Left ventricle myocardium inferior (tissue), 1 donor: ENCODE measurements at places on chromosomes 13 and 19. TPM values are rescaled to one million over a fixed set of nuclear protein-coding genes. Genes with fewer than 3 reads are reported as not detected.

GRCh38 chr13:66547685-66548084 is 682.5 kb downstream of the PCDH9 start:
- no peak overlapping the region for H3K27ac ChIP-seq
- no peaks in the 10 kb centered on the region for H3K4me1 ChIP-seq
- H3K27me3 ChIP-seq: no peaks in the 10 kb centered on the region
- no peaks in the 10 kb centered on the region for H3K36me3 ChIP-seq

- no peak overlapping the region for H3K4me3 ChIP-seq
- H3K36me3 ChIP-seq: no peaks in the 10 kb centered on the region
- peak overlapping the region; percentile 23 for H3K27ac ChIP-seq
Observed at GRCh38 chr19:43765109-43765876, 10.5 kb upstream of the SMG9 start.

DNA sequence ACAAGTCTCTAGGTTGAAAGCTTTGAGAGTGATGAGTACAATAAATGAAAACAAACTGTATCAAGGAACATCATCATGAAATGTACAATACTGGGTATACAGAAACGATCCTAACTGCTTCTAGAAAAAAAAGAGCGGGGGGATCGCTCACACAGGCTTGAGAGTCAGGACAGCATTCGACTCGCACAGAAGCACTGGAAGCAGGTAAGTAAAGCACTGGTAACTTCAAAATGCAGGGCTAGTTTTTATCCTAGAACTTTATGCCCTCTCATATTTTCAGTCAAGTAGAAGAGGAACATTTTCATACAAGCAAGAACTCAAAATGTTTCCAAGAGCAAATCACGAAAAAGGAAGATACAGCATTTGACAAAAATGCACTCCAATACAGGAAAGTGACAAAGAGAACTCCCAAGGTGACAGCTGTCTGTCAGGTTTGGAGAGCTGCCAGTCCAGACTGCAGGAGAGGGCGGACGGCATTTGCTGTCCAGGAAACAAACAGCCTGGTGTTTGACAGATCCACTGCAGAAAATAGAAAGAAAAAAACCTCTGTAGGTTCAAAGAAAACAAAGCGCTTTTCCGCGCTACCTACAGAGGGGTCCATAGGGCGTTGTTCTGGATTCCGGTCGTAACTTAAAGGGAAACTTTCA is 58.2 kb upstream of the XPO4 start:
- peaks cover 6% of the 10 kb centered on the region for H3K4me1 ChIP-seq
- no peaks in the 10 kb centered on the region for H3K27me3 ChIP-seq
- peak overlapping the region; percentile 42 for H3K4me3 ChIP-seq
- H3K36me3 ChIP-seq: no peaks in the 10 kb centered on the region

PRTN3 gene
- not detected for total RNA-seq

DNA sequence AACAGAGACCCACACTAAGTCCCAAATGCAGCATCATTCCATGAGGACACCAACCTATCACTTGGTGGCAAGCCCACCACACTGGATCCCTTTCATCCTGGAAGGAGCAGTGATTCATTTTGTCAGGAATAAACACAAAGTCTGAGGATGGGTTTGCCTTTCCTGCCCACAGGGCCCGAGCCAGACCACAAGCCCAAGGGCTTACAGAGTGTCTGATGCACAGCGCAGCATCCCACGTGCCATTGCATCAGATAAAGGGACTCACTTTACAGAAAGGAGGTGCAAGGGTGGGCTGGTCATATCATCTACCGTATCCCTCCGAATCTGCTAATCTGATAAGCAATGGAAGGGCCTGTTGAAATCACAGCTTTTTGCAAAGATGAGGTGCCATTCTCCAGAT is 12.2 kb upstream of the KCTD15 start:
- no peak overlapping the region for H3K4me3 ChIP-seq
- peaks cover 84% of the 10 kb centered on the region for H3K27me3 ChIP-seq
- no peak for DNase-seq
- H3K27ac ChIP-seq: no peak overlapping the region
- H3K36me3 ChIP-seq: no peaks in the 10 kb centered on the region
